RPMI7951 (cell line): ENCODE measurements at places on chromosomes 4 and X. TPM values are rescaled to one million over a fixed set of nuclear protein-coding genes. Genes with fewer than 3 reads are reported as not detected.
A peak's percentile ranks its signal among the peaks of the same experiment; 100 is the strongest.

ELOVL6 gene
- total RNA-seq, result 6.1 and 8.7 TPM in 2 replicates

RPS6KA6 gene
- not detected in 2 replicates for total RNA-seq

- DNase-seq, result peak; percentile 97
Observed at GRCh38 chr4:48127682-48128404, 6.2 kb downstream of the TXK start.

DNA sequence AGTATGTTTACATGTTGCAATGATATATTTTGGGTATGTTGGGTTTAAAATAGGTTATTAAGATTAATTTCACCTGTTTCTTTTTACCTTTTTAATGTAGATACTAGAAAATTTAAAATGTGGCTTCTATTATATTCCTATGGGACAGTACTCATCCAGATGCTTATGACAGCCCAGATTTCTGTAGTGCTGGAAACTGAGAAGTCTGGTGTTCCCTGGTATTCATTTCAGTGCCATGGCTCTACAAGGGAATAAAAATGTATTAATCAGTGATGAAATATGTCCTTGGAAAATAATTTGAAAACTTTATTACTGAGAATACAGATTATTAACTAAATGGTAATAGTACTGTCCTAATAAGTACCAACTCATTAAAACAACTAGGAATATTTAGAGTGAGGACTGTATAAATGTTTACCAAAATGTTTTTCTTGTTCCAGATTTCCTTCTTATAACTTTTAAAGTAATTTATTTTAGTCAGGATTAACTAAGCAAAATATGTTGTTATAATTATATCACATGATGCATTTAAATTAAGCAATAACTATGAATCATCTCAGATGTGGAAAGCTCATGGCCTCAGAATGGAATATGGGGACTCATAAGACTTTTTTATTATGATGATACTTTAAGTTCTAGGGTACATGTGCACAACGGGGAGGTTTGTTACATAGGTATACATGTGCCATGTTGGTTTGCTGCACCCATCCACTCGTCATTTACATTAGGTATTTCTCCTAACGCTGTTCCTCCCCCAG lies 25.3 kb downstream of the ARHGAP24 start:
- no peak for DNase-seq

DNA sequence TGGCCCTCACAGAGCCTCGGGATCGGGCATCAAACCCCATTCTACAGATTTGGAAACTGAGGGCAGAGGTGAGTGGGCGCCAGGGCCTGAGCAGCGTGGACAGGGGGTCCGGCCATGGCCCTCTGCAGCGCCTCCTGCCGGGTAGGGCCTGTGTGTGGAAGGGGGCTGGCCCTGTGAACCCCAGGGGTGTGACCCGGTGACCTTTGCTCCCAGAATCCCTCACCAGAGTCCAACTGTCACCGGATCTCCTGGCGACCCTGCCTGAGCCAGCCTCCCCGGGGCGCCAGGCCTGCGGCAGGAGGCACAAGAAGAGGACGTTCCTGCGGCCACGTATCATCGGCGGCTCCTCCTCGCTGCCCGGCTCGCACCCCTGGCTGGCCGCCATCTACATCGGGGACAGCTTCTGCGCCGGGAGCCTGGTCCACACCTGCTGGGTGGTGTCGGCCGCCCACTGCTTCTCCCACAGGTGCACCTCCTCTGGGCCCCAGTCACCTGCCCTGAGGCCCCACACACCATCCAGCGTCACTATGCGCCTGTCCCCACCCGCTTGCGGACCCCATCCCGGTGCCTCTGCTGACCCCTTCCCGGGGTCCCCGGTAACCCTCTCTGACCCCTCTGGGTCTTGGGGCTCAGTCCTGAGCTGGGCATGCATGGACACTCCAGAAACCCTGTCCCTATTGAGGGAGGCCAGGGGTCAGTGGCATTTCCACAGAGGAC lies 4.2 kb downstream of the HGFAC start:
- no peak for DNase-seq

- no peak for DNase-seq
Observed at GRCh38 chr4:1961563-1961962, 47.2 kb downstream of the NELFA start.

DNA sequence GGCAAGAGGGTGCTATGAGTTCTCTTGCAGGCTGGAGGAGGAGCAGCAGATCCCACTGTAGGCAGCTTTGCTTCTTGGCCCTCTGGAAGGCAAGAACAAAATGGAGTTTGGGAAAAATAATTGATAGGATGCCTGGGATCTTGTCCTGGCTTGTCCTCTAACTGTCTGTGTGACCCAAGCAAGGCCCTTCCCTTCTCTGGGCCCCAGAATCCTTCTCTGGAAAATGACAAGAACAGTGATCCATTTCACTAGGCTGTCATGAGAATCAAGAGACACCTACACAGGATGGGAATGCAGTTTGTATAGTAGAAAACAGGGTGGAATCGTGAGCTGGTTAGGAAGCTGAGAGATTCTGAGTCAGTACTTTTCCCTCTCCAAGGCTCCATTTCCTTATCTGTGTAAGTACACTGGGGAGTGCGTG lies 133.3 kb downstream of the PJA1 start:
- no peak for DNase-seq
